ENCODE measurements at places on chromosomes 5 and 9.

DNA sequence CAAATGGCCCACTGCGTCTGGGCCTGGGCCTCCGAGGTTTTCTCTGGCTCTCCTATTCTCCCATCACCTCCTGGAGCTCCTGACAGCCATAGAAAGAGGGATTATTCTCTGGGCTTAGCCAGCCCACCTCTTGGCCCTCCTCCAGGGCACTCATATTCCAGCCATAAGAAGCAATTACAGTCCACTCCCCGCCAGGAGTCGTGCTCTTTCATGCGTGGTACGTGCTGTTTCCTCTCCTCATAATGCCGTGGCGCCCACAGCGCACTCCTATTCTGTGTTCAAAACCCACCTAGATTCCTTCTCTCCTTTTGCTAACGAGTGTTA, 240.8 kb upstream of the ZNF462 start:
- no peak for DNase-seq

DNA sequence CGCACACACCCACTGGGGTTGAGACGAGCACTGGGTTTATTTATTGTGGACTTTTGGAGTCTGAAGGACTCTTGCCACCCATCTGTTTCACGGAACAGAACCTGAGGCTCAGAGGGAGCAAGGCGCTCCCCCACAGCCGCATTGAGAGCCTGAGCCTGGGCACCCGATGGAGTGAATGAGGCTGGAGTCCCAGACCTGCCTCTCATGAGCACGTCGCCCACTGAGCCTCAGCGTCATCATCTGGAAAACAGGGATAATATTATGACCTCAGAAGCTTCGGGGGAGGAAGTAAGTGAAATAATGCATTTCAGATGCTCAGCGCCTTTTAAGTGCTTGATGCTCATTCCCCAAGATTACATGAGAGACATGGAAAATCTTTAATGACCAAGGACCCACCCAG, 5.5 kb downstream of the NEK6 start:
- DNase-seq: no peak

DNA sequence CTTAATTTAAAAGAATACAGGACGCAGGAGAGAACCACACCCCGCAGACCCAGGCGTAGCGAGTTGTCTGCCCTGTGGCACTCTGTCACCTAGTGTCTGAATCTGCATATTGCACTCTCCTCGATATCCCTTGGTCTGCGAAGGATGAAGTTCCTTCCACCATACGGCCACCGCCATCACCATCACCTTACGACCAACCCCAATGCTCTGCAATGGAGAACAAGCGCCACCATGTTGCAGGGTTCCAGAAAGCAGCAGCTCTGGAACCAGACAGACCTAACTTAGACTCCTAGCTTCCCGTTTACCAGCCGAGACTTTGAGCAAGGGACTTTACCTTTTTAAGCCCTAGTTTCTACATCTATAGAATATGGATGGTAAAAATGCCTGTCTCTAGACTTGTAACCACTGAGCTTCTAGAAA, 77.4 kb upstream of the DMRT1 start:
- DNase-seq: no peak

- DNase-seq: no peak
Observed at GRCh38 chr5:130893006-130893405, 272.1 kb downstream of the HINT1 start.

DNA sequence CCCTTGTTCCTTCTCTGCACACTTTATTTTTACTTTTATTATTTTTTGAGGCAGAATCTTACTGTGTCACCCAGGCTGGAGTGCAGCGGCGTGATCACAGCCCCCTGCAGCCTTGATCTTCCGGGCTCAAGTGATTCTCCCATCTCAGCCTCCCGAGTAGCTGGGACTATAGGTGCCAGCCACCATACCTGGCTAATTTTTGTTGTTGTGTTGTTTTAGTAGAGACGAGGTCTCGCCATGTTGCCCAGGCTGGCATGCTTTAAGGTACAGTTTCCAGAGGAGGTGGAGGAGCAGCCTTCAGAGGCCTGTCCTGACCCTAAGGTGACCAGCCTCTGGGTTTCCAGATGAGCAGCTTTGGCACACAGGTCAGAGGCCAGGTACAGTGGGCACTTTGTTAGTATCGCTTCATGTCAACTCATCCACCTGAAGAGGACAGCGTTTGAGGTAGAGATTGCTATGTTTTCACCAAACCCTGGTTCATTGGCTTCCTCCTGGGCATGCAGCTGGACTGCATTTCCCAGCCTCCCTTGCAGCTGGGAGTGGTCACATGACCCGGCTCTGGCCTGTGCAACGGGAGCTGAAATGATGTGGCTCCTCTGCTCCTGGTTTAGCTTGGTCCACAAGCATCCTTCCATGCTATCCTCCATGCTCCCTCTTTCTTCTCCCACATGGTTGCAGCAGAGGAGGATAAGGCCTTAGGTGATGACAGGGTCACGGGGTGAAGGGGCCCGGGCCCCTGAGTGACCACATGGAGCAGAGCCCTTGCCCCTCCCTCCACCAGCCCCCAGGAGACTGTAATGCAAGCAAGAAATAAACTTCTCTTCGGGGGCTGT, 139.3 kb upstream of the IER5L start:
- DNase-seq: no peak

- DNase-seq: no peak
Observed at GRCh38 chr9:119639287-119639955, 270.2 kb upstream of the BRINP1 start.

GRCh38 chr9:98740226-98740881, 31.6 kb upstream of the GABBR2 start:
- no peak for DNase-seq

- no peak for DNase-seq
Observed at GRCh38 chr5:172342918-172343317, 59.4 kb upstream of the UBTD2 start.

DNA sequence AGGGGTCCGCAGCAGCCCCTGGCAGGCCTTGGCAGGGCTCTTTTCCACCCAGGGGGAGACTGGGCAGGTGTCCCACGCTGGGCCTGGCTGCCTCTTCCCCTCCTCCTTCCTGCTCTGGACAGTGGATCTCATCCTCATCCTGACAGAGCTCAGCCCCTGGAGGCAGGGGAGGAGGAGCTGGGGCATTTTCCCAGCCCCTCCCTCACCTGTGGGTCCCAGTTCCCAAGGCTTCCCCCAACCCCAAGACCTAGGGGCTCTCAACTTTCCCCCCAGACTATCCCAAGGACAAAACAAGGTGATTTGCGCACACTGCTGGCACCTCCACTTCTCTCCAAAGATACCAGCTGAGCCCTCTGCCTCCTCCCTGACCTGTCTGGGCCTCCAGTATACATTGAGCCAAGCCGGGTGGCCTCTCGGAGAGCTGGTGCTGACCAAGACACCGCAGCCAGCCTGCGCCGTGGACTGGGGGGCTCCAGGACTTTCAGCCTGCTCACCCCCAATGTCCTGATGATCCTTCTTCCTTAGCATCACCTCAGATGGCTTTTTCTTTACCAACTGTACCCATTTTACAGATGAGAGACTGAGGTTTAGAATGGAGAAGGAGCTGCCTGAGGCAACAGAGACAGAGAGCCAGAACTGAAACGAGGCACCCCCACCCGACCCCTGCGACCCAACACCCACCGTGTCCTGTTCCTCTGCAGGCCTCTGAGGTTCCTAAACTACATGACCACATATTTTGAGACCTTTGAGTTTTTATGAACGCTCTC, 126.6 kb downstream of the BARX1 start:
- DNase-seq: no peak

DNA sequence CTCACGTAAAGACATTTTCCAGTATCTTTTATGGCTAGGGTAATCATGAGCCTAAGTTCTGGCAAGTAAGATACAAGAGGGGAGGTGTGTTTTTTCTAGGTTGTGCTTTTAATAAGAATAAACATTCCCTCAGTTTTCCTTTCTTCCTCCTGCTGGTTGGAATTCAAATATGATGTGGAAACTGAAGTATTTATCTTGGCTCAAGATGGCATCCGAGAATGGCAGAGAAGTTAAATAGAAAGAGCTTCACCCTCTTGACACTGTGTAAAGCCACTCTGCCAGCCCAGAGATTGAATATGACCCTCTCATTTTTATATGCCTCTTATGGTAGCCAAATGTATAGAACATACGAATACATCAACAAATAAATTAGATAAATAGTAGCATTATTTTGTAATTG, 438.4 kb downstream of the ISL1 start:
- DNase-seq: no peak

Data from stimulated activated CD8-positive, alpha-beta memory T cell treated with anti-CD3 and anti-CD28 coated beads, Interleukin-4, amount 100 ng/mL, for 1 hour (primary cell).